ENCODE measurements at places on chromosomes 13 and 19. TPM values are rescaled to one million over a fixed set of nuclear protein-coding genes. Genes with fewer than 3 reads are reported as not detected.

Gene MCEMP1
- total RNA-seq = not detected

Gene APOC4
- not detected for total RNA-seq

Gene KIR2DL3
- total RNA-seq = not detected

Gene ZNF83
- total RNA-seq = 29.2 TPM

Gene IGFL3
- total RNA-seq = not detected

Gene TMEM238
- total RNA-seq = 3.5 TPM

Gene CD79A
- not detected for total RNA-seq

Gene IGFL1
- total RNA-seq = not detected

Gene VSTM1
- total RNA-seq = not detected

Gene SYT5
- total RNA-seq = not detected

Gene NLRP5
- total RNA-seq = not detected

Gene TBXA2R
- 1.9 TPM for total RNA-seq

Gene MAMSTR
- 0.79 TPM for total RNA-seq

Gene ZSCAN22
- 0.12 TPM for total RNA-seq

Gene JSRP1
- total RNA-seq = not detected

Gene ZNF681
- total RNA-seq = 1.4 TPM

Gene ZNF813
- not detected for total RNA-seq

Gene VSTM2B
- total RNA-seq = not detected

Gene C13orf42
- total RNA-seq = not detected

Gene ZNF865
- total RNA-seq = 0.69 TPM

Gene GIPR
- total RNA-seq = not detected

Gene SLAIN1
- total RNA-seq = not detected

Gene FGF21
- total RNA-seq = not detected

Gene FCAR
- total RNA-seq = 0.95 TPM

Gene GPC6
- total RNA-seq = 4.1 TPM

Gene ZNF350
- 3.0 TPM for total RNA-seq

Gene ZNF154
- total RNA-seq = not detected

Gene RRAS
- total RNA-seq = 66.4 TPM

Gene SHC2
- not detected for total RNA-seq

Gene CDC42EP5
- total RNA-seq = 10.1 TPM

Gene PSG7
- not detected for total RNA-seq

Gene OR10H1
- not detected for total RNA-seq

Gene LAIR1
- not detected for total RNA-seq

Data from MG63 (cell line).